Bronchus fibroblast of lung (primary cell): ENCODE measurements at places on chromosomes 4 and X. TPM values are rescaled to one million over a fixed set of nuclear protein-coding genes. Genes with fewer than 3 reads are reported as not detected.

The DNASE1L1 gene
- total RNA-seq, result 36.7 and 41.4 TPM in 2 replicates

The MTTP gene
- total RNA-seq, result under 0.01 TPM in 2 replicates

The PDCL2 gene
- total RNA-seq, result not detected in 2 replicates

The BGN gene
- total RNA-seq, result 14.0 TPM in 2 replicates

The GRSF1 gene
- total RNA-seq, result 51.6 and 67.2 TPM in 2 replicates

The GAGE12F gene
- not detected in 2 replicates for total RNA-seq

The TNIP3 gene
- 0.30 and 0.50 TPM in 2 replicates for total RNA-seq
